ENCODE measurements at places on chromosomes 12 and 14.

DNA sequence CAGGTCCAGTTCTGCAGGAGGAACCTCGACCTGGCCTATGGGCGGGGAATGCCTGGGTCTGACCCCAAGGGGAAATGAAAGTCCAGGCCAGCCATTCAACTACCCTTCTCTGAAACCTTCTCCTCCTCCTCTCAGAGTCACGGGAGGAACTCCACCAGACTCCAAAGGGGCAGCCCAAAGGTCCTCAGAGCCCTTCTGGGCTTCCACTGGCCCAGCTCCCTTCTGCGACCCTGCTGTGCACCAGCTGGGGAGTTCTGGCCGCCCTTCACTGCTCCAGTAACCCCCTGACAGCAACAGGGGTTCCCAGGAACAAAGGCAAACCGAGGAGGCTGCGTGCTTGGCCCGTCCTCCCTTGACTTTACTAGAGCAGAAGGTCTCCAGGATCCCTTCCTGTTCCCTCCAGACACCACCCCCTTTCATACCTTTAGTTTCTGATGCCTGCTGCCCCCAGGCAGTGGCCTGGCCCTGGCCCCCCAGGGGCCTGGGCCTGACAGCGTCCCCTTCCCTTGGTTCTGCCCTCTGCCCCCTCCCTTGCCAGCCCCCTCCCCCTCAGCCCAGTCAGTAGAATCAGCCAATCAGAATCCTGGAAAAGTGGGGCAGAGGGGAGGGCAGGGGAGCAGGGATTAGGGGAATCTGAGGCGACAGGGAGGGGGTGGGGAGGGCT, 850 bp upstream of the ZNF385A start:
- DNase-seq: no peak

DNA sequence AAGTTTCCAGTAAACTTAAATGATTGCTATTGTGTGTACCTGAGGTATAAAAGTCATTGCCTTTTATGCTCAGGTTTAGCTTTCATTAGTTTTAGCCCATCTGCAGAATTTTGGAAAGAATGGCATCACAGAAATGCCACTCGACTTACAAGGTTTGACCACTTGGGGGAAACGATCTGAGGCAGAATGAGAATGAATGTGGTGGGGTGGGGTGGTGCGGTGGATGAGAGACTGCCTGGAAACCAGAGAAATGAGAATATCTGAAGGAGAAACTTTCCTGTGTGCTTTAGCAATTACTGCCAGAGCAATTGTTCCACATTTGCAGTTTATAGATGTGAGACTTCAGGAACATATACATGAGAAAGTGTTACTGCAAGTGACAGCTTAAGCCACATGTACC, 225.4 kb upstream of the PDE3A start:
- no peak for DNase-seq

DNA sequence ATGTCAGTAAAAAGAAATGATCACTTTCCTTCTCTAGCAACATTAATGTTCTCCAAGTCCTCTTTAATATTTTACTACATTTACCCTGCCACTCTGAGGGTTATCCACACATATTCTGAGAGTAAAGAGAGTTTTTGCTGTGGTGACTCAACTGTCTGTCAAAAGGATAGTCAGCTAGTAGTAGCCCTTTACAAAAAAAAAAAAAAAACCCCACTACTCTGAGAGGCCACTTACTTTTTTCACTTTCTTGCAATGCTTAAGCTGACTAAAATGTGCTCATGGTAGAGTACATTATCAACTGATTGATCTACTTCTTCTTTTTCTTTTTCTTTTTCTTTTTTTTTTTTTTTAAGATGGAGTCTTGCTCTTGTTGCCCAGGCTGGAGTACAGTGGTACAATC, 27.6 kb upstream of the PPM1A start:
- DNase-seq: no peak

- no peak for DNase-seq
Observed at GRCh38 chr12:3491938-3492792, 1.2 kb downstream of the PRMT8 start.

DNA sequence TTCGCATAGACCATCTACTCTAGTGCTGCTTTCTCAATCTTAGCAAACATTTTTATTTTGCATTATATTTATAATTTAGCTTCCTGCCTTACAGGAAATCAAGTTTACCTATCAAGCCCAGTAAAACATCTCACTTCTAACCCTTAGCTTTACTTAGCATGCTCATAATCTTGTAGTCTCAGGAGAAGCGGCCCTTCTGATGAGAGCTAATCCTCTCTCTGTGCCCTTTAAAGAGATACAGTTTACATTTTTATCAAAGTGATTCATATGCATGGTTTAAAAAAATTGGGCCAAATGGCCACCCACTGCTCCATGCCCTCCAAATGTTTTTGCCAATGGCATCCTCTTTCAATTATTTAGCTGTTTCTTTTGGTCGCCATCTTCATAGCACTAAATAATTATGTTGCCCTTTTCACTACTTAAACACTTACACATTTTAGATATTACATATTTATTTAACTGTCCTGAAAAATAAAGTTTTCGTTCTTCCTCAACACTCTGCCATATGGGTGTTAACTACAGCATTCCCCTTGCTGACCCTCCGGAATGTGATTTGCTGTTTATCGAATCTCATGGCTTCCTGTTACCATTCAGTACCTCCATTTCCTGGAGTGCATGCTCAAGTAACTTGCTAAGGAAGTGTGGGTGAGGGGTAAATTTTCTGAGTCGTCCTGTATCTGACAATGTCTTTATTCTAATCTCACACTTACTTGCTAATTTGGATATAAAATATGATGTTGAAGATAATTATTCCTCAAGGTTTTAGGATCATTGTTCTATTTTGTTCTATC, 29.3 kb downstream of the YLPM1 start:
- DNase-seq: no peak

GRCh38 chr12:32302218-32303173, 96.9 kb upstream of the FGD4 start:
- DNase-seq: peak; percentile 2

GRCh38 chr12:104360983-104361707, 57.6 kb downstream of the EID3 start:
- DNase-seq: no peak

DNA sequence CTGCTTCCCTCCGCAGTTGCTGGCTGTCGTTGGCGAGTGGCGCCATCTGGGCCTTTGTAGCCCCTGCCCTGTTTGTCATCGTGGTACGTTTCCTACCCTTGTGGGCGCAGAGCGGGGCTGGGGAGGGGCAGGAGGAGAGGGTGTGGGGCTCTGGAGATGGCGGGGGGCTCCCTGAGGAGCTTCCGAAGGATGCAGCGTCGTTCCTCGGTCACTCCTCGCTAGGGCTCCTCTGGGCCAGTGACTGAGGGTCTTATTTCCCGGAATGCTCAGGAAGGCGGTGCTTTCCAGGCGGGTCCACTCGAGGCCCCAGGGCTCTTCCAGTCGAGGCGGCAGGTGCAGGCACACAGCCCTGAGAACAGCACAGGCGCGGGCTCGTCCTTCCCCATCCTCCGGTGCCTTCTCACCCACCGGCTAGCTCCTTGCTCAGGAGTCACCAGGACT, 167.1 kb downstream of the ADGRD1 start:
- no peak for DNase-seq

- DNase-seq: no peak
Observed at GRCh38 chr14:75977582-75977943, 4.2 kb downstream of the TGFB3 start.

GRCh38 chr12:67916266-67916970, 72.8 kb upstream of the IFNG-AS1 start:
- no peak for DNase-seq

DNA sequence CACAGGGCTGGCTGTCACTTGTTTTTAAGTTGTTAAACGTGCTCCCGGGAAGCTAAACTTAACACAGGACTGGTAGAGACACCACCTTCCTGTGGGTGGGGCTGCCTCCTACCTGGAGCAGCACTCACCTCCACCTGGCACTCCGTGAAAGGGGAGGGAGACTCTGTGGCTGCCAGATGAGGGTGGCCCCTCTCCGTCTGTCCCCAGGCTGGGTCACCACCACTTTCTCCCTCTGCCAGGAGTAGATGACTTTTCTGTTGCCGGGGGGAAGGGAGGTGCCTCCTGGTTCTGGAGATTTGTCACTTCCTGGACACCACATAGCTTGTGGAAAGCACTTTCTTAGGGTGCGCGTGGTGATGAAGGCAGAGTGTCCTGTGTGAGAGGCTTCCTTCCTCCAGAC, 81.3 kb downstream of the WDR20 start:
- no peak for DNase-seq

- no peak for DNase-seq
Observed at GRCh38 chr14:69693145-69693544, 73.8 kb upstream of the SRSF5 start.

GRCh38 chr14:88129306-88130056, 124.5 kb downstream of the GPR65 start:
- no peak for DNase-seq

GRCh38 chr12:116140529-116140928, 137.0 kb downstream of the MED13L start:
- no peak for DNase-seq

DNA sequence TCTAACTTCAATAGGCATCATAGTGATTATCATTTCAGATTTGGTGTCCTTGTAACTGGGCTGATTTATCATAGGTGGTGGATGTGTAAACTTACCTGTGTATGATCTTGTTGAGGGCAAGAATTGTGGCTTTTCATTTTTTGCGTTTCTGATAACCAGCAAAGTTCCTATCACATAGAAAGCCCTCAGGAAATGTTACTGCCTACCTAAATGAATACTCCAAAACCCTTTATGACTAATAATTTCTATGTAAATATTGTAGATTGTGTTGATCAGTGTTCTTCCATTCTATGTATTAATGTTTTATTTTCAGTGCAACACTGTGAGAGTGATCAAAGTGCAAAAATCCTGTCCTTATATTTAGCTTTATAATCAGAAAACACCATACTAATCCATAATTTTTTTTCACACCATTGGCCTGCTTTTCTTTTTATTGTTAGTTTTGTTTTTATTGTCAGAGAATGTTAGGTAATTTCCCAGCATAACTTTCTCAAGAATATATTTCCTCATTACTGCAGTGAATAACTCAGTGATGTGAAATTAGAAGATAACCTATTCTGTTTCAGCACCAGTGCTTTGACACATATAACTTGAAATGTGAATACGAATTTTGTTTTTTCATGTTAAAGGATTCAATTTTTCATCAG, 94.1 kb downstream of the GPHN start:
- no peak for DNase-seq

GRCh38 chr12:18595412-18595811, 142.4 kb downstream of the PLCZ1 start:
- no peak for DNase-seq

DNA sequence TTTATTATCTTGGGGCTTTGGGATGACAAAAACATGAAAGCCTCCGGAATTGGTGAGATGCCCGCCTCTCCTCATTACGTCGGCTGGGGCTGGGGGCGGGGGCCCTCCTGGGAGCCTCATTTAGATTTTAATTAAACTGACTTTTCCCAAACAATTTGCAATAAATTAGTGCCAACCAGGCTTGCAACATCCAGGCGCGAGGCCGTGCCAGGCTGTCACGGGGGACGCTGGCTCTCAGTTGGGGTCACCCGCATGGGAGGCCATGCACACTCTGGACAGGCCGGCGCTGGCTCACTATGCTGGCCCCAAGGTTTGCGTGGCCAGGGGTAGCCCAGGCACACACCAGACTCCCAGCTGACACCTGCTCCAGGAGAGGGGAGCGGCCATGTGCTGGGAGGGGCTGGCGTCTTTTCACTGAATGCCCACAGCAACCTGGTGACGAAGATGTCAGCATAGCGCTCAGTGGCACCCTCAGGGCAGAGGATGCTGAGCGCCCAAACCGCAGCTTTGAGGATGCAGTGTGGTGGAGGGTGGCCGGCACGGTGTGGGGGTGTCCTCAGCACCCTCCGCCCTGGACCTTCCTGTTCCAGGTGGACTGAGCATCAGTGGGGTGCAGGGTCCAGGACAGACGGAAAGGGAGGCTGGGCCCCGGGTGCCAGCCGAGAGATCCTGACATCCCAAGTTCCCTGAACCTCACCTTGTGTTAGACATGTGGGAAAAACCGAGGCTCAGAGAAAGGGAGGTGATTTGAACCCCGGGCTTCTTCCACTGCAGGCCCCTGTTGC, 190.8 kb upstream of the C14orf180 start:
- DNase-seq: no peak

DNA sequence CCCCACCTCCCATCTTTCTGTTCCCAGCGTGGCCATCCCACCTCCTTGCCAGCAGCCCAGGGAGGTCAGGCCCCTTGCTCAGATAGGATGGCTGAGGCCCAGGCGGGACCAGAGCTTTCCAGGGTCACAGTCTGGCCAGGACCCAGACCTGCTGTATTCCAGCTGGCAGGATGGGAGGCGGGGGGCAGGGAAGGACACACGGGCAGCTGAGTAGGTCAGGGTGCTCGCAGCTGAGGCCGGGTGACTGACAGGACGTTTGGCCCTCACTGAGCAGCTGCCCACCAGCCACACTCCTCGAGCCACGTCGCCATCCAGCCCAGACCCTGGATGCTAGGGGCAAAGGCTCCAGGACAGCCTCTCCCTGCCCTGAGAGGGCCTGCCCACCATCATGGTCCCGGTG, 4.0 kb downstream of the NUDT14 start:
- DNase-seq: no peak

- no peak for DNase-seq
Observed at GRCh38 chr12:24750263-24750662, 198.6 kb downstream of the BCAT1 start.

DNA sequence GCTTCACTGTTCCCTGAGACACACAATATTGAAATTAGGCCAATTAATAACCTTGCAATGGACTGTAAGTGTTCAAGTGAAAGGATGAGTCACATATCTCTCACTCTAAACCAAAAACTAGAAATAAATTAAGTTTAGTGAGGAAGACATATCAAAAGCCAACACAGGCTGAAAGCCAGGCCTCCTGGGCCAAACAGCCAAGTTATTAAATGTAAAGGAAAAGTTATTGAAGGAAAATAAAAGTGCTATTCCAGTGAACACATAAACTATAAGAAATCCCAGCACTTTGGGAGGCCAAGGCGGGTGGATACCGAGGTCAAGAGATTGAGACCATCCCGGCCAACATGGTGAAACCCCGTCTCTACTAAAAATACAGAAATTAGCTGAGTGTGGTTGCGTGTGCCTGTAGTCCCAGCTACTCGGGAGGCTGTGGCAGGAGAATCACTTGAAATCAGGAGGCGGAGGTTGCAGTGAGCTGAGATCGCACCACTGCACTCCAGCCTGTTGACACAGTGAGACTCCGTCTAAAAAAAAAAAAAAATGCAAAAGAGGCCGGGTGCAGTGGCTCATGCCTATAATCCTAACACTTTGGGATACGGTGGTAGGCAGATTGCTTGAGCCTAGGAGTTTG, 10.4 kb upstream of the HEATR5A start:
- DNase-seq: no peak

Data from activated T-helper 9 cell treated with anti-CD3 and anti-CD28 coated beads, Interleukin-2, amount 50 U/mL, for 16 hours (primary cell).